Cardiac muscle cell (in vitro differentiated cells and primary cell): ENCODE measurements at places on chromosomes 13 and 19.

- no peaks in the 10 kb centered on the region for H3K27me3 ChIP-seq
- no peaks in the 10 kb centered on the region for H3K36me3 ChIP-seq
- H3K4me1 ChIP-seq = no peaks in the 10 kb centered on the region
- H3K4me3 ChIP-seq = no peak overlapping the region
- DNase-seq = no peak
These were observed 1891.6 kb upstream of the PCDH20 start for GRCh38 chr13:63307228-63307627.

GRCh38 chr19:6412447-6413091 lies 12.0 kb downstream of the KHSRP start:
- no peaks in the 10 kb centered on the region for H3K4me1 ChIP-seq
- peaks cover 35% of the 10 kb centered on the region for H3K36me3 ChIP-seq
- H3K27ac ChIP-seq = peak overlapping the region; percentile 54
- no peak overlapping the region for H3K4me3 ChIP-seq

- no peaks in the 10 kb centered on the region for H3K36me3 ChIP-seq
- H3K27me3 ChIP-seq = no peaks in the 10 kb centered on the region
- no peaks in the 10 kb centered on the region for H3K4me1 ChIP-seq
- no peak overlapping the region for H3K27ac ChIP-seq
These were observed 31.2 kb downstream of the CEBPG start for GRCh38 chr19:33404506-33405253.

DNA sequence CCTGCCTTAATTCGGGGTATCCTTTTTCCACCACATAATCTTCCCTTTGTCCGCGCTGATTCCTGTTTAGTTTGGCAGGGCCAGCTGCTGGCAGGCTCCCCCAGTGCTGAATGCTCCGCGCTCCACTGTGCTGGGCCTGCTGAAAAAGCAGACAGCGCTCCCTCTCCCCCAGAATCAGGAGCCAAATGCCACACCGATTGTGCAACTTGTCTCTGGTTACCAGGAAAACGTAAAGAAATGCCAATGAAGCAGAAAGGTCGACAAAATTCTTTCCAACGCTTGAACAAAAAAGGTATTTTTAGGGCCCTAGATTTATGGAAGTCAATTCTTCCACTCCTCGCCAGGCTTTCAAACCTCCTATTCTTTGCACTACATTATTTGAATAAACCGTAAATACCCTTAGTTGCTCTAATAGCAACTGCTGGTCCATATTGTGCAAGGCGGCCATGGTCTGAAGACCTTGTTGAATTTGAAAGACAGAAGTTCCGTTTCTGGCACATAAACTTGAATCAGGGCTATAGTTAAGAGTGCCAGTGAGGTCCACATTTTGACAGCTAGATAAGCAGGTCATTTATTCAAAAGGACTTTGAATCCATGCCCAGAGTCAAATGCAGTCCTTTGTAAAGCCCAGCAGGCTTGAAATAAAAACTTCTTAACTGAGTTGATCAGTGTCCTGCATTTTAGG lies 206.7 kb upstream of the RFC3 start:
- H3K27me3 ChIP-seq = no peaks in the 10 kb centered on the region
- peak overlapping the region; percentile 65 for H3K27ac ChIP-seq
- H3K4me1 ChIP-seq = peaks cover 4% of the 10 kb centered on the region
- no peaks in the 10 kb centered on the region for H3K36me3 ChIP-seq

DNA sequence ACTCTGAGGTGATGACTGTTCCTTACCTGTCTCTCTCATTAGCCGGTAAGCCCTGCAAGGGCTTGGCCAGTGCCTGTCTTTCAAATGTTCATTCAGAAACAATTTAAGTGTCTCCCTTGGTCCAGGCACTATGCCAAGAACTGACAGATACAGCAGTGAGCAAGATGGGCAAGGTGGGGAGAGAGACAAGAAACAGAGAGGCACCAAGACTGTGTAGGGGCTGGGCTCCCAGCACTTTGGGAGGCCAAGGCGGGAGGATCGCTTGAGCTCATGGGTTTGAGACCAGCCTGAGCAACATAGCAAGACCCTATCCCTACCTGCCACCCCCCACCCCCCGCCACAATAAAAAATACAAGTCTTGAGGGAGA lies 1.3 kb upstream of the CCNE1 start:
- peak overlapping the region; percentile 53 for H3K27ac ChIP-seq
- H3K4me3 ChIP-seq = no peak overlapping the region
- DNase-seq = peak; percentile 32
- H3K36me3 ChIP-seq = no peaks in the 10 kb centered on the region
- no peaks in the 10 kb centered on the region for H3K27me3 ChIP-seq

GRCh38 chr13:37175996-37176395 lies 70.5 kb upstream of the CSNK1A1L start:
- no peaks in the 10 kb centered on the region for H3K36me3 ChIP-seq
- no peak overlapping the region for H3K27ac ChIP-seq
- H3K27me3 ChIP-seq = no peaks in the 10 kb centered on the region
- no peak overlapping the region for H3K4me3 ChIP-seq
- no peak for DNase-seq

GRCh38 chr19:17575871-17576757 lies 20.7 kb downstream of the COLGALT1 start:
- DNase-seq = no peak
- H3K4me3 ChIP-seq = no peak overlapping the region
- no peak overlapping the region for H3K27ac ChIP-seq
- no peaks in the 10 kb centered on the region for H3K4me1 ChIP-seq

GRCh38 chr13:78241278-78241919 lies 322.8 kb upstream of the EDNRB start:
- no peaks in the 10 kb centered on the region for H3K4me1 ChIP-seq
- no peaks in the 10 kb centered on the region for H3K36me3 ChIP-seq
- no peak overlapping the region for H3K27ac ChIP-seq
- H3K4me3 ChIP-seq = no peak overlapping the region

DNA sequence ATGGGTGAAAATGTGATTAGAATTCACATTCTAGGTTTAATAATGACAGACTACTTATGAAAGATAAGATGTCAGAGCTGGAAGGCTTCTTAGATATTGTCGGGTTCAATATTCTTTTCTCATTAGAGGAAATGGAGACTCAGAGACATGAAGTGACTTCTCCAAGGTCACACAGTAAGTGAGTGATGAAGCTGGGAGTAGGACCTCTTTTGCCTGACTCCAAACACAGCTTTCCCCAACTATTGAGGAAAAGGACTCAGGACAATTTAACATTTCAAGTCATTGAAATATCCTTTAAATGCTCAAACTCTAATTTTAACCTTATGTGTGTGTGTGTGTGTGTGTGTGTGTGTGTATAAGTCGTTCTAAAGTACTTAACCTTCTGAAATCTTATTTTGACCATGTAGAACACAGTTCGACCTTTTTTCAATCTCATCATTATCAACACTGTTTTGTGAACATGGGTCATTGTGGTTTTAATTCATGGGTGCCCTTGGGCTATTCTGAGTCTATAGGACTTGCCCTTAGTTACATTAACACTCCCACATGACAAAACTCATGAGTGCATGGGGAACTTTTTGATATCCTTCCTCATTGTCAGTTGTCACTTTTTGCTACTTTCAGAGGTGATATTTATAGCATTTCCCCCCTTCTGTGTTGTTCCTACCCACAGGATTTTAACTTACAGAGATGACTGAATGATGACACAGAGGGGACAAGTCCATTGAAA lies 53.0 kb downstream of the LRCH1 start:
- no peak overlapping the region for H3K4me3 ChIP-seq
- peak overlapping the region; percentile 15 for H3K27ac ChIP-seq
- DNase-seq = no peak

GRCh38 chr19:30441011-30441410 lies 68.8 kb downstream of the ZNF536 start:
- H3K4me3 ChIP-seq = no peak overlapping the region
- no peaks in the 10 kb centered on the region for H3K4me1 ChIP-seq
- H3K27me3 ChIP-seq = no peaks in the 10 kb centered on the region
- no peak for DNase-seq
- no peak overlapping the region for H3K27ac ChIP-seq
- H3K36me3 ChIP-seq = no peaks in the 10 kb centered on the region

DNA sequence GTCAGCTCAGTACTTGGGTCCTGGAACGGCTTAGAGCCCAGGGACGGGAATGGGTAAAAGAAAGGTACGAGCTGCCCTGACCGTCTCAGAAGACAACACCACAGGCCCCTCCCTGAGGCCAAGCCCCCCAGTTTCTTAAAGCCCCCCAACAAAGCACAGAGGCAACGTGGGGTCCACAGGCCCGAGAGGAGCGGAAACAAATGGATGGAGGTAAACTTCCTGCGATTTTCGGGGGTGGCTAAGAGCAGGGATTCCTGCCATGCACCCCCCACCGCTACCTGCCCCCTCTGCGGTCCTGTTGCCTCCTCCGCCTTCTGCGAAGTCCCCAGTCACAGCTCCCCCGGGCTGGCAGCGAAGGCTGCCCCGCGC lies 48.2 kb downstream of the PTPRS start:
- peak overlapping the region; percentile 87 for H3K27ac ChIP-seq
- no peak for DNase-seq
- no peaks in the 10 kb centered on the region for H3K27me3 ChIP-seq
- H3K4me1 ChIP-seq = peaks cover 4% of the 10 kb centered on the region
- H3K4me3 ChIP-seq = peak overlapping the region; percentile 46
- no peaks in the 10 kb centered on the region for H3K36me3 ChIP-seq

GRCh38 chr19:50187937-50188336 lies 15.5 kb upstream of the MYH14 start:
- peaks cover 3% of the 10 kb centered on the region for H3K27me3 ChIP-seq
- no peak overlapping the region for H3K27ac ChIP-seq
- DNase-seq = no peak
- H3K36me3 ChIP-seq = no peaks in the 10 kb centered on the region

DNA sequence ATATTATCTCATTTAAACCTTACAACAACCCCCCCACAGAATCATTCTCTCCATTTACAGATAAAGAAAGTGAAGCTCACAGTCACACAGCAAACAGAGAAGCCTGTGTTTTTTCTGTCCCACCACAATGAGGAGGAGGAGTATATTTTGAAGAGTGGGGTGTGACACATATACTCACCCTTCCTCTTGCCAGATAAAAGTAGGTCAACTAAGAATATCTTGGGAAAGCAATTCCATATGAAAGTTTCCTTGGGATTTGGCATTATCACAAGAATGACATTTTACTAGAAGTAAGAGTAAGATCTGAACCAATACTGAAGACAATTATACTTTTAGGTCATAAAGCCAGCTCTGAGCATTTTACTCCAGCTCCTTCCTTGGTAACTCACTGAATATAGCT lies 287.5 kb upstream of the HTR2A start:
- H3K27ac ChIP-seq = no peak overlapping the region
- H3K4me3 ChIP-seq = no peak overlapping the region
- DNase-seq = no peak

DNA sequence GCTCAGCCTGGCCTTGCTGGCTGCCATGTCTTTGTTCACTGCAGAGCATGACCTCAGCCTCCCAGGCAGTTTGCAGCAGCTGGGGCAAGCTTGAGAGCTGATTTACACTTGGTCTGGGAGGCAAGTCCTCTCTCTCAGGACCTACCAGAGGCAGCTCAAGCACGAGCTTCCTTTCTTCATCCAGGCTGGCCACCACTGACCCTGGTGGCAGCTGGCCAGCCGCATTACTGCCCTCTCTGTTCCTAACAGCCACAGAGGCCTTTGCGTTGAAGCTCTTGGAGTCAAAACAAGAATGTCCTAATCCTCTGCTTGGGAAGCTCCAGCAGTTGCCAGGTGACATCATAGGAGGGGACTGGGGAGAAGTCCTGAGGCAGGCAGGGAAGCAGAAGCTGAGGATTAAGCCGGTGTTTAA lies 85.7 kb downstream of the NUFIP1 start:
- DNase-seq = no peak
- no peak overlapping the region for H3K27ac ChIP-seq
- H3K4me1 ChIP-seq = peaks cover 4% of the 10 kb centered on the region
- H3K36me3 ChIP-seq = no peaks in the 10 kb centered on the region

DNA sequence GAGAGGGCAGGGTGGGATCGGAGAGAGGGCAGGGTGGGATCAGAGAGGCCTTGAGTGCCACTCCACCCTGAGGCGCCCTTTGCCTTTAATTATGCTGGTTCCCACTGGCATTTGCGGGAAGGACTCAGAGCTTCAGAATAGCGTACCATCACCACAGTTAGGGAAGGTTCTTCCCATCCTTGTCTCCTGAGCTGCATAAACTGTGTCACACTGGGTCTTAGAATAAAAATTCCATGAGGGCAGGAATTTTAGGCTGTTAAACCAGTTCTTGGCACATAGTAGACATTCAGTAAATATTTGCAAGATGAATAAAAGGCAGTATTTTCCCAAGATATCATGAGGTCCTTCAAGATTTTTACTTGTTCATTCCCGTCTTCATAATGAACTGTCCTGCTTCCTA lies 24.4 kb downstream of the PPP2R1A start:
- no peaks in the 10 kb centered on the region for H3K27me3 ChIP-seq
- H3K36me3 ChIP-seq = peaks cover 87% of the 10 kb centered on the region
- no peak overlapping the region for H3K4me3 ChIP-seq
- no peak for DNase-seq
- H3K4me1 ChIP-seq = no peaks in the 10 kb centered on the region

DNA sequence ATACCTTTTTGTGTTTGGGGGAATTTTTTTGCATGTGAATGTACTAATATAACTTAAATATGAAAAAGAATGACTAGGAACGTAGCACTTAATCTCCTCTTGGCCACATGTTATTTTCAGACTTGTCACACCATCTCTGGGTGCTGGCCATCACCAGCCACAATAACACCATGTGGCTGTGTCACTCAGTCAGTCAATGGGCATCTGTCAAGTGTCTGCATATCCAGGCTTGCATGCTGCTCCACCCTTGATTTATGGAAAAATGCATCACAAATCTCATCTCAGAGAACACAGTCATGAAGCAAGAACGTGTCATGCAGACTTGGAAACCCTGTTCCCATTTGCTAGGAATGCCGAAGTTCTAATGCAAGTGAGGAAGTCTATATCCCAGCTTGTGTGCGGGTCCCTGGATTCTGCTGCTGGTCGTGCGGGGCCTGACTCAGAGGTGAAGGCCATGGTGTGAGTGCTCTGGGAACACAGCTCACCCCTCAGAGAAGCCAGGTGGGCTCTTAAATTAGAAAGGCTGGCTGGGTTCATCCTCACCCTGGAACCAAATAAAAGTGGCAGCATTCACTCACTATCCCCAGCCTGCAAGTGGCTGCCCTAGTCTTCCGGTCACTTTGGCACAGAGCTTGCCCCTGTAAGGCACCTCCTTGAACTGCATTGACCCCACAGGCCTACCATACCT lies 53.6 kb upstream of the ARHGEF7 start:
- no peaks in the 10 kb centered on the region for H3K4me1 ChIP-seq
- no peak overlapping the region for H3K27ac ChIP-seq
- DNase-seq = no peak
